Posterior vena cava (tissue), 2 donors: ENCODE measurements at places on chromosomes 4 and X.

DNA sequence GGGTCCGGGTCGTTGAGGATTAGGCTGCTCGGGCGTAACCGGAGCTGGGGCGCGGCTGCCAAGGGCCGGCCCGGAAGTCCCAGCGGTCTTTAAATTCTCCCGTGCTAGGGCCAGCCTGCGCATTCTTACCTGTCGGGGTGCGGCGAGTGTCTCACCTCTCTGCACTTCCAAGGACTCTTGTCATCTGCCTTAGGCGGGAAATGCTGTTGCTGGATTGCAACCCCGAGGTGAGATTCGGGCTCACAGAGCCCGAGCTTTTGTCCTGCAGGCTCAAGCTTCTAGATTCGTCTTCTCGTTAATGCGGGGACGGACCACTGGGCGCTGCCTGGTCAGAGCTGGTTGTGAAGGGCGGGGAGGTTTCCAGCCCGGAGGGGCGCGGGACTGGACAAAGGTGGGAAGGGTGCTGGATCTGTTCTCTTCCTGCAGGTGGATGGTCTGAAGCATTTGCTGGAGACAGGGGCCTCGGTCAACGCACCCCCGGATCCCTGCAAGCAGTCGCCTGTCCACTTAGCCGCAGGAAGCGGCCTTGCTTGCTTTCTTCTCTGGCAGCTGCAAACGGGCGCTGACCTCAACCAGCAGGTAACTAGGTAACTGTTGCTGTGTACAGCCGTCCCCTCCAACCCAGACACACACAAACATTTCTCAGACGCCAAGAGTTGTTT, at the start of gene ANKRD37:
Gene ANKRD37, plus strand, starts transcription at position 118 of the 662 bp plus-strand sequence. Its CDS starts 83 bp downstream, at position 201.
- no peak for DNase-seq

GRCh38 chrX:148867596-148867995, 367.2 kb downstream of the AFF2 start:
- no peak for DNase-seq

GRCh38 chr4:109278594-109279031, 23.8 kb downstream of the COL25A1 start:
- DNase-seq: no peak

- DNase-seq: no peak
These were observed 37.9 kb downstream of the FAT1 start for GRCh38 chr4:186685767-186686183.

DNA sequence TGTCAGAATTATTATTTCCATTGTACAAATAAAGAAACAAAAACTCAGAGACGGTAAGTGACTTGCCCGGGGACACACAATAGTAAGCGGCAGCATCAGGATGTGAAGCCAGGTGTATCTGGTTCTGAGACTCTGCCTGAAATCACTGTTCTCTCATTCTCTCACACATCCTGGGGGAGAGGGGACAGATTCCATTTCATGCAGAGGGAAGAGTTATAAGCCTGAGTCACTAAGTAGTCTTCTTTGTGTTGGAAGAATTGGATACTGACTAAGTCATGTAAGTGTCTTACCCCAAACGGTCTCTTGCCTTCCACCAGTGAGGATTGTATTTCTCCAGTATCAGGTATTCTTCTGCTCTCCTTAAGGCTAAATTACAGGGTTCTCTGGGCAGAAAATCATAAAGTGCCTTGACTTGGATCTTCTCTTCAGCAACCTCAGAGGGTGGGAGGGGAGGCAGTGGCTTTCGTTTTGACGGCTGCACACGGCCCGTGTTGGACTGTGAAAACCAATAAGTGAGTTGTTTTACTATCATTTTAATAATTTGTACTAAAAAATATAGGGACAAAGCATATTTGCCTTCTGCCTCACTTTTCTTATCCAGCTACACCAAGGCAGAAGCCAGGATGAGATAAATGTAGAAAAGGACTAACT, 21.9 kb downstream of the TXK start:
- no peak for DNase-seq

DNA sequence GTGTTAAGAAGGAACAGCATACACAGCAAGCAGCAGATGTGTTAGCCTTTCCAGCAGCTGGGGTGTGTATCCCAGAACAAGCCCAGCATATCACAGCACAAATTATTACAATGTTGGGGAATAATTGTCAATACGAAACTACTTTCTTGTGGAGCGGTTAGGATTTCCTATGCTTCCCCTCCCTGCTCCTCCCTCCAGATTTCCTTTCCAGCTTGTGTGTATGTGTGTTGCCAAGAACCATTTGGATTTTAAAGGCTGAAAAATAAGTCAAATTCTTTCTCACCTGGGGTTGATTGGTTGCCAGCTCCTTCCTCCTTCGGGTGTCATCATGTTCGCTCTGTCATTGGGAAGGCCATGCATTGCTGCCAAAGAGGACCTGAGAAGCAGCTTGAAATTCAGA, 178.2 kb upstream of the FRMPD4 start:
- no peak for DNase-seq

- peak; percentile 81 for DNase-seq
These were observed 2.8 kb upstream of the CHIC2 start for GRCh38 chr4:54067166-54067565.

DNA sequence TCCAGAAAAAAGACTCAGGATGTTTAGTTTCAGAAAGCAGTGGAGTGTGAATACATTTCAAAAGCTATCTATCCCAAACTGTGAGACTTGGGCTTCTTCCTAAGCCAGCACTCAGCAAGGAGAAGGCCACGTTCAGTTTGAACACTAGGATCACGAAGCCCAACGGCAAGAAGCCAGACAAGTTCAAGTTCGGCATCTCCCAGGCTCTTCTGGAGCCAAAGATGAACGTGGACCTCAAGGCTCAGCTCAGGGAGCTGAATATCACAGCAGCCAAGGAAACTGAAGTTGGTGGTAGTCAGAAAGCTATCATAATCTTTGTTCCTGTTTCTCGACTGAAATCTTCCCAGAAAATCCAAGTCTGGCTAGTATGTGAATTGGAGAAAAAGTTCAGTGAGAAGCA, 7.6 kb downstream of the PLAC1 start:
- no peak for DNase-seq

DNA sequence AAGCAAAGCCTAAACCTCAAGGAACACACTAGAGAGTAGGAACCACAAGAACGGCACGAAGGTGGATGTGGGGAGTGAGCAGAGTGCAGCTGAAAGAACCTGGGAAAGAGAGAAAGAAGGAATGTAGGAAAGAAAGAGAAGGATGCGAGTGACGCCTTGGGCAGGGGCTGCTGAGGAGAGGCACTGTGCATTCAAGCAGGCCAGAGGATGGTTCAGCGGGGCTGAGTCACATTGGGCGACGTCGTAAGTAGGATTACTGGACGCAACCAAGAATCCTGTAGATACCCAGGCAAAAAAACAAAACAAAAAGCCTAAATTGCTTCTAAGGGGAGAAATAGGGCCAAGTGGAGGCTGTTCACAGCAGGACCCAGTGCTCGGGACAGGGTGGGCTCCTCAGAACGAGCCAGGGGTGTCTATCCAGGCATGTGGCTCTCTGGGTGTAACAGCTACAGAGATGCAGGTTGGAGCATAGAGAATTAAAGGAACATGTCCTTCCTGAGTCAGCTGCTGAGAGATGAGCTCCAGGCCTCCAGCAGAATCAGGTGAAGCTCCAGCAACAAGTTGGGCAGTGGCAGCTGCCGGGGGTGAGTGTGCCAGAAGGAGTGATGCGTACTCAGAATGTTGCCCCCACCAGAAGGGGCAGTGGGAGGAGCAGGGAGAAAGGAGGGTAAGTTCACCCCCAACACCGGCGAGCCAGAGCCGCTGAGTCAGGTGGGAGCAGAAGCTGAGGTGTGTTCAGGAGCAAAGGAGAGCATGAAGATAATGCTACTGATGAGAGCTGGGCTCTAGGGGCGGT, 38.6 kb downstream of the NELFA start:
- DNase-seq: peak; percentile 36

- DNase-seq: no peak
These were observed 31.9 kb downstream of the CDKL2 start for GRCh38 chr4:75598390-75598789.

GRCh38 chr4:150479657-150480056, 102.3 kb upstream of the MAB21L2 start:
- no peak for DNase-seq

GRCh38 chr4:88449290-88449689, 7.6 kb upstream of the HERC5 start:
- DNase-seq: no peak

GRCh38 chr4:142846729-142847596, 862 bp upstream of the INPP4B start:
- no peak for DNase-seq

- no peak for DNase-seq
These were observed 92.0 kb downstream of the NFKB1 start for GRCh38 chr4:102593147-102593546.

- DNase-seq: no peak
These were observed 131.8 kb upstream of the LIMCH1 start for GRCh38 chr4:41406113-41406516.

DNA sequence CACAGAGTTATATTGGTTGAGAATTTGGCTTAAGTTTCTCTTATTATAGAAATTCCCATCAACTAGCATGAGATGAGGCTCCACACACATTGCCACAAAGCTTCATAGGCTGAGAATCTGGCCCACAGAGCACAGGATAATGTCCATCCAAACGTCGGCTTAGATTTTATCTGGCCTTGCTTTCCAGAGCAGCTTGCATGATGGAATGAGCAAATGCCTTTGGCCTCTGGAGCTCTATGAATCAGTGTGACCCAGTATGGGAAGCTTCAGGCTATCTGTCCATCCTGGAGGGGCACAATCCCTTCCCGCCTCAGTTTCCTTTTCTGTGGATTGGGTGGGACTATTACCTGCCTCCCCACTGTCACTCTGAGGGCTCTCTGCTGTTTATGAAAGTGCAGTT, 131.5 kb upstream of the NDP start:
- DNase-seq: no peak

DNA sequence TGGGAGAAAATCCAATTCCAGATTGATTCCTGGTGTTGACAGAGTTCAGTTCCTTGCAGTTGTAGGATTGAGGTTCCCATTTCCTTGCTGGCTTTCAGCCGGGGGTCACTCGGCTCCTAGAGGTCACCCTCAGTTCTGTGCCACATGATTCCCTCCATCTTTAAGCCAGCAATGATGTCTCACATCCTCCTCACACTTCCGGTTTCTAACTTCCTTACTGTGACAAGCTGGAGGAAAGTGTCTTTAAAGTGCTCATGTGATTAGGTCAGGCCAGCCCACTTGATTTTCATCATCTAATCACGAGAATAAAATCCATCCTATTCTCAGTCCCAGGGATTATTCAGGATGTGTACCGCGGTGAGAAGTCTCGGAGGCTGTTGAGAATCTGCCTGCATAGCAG, 19.4 kb upstream of the SMIM31 start:
- no peak for DNase-seq

DNA sequence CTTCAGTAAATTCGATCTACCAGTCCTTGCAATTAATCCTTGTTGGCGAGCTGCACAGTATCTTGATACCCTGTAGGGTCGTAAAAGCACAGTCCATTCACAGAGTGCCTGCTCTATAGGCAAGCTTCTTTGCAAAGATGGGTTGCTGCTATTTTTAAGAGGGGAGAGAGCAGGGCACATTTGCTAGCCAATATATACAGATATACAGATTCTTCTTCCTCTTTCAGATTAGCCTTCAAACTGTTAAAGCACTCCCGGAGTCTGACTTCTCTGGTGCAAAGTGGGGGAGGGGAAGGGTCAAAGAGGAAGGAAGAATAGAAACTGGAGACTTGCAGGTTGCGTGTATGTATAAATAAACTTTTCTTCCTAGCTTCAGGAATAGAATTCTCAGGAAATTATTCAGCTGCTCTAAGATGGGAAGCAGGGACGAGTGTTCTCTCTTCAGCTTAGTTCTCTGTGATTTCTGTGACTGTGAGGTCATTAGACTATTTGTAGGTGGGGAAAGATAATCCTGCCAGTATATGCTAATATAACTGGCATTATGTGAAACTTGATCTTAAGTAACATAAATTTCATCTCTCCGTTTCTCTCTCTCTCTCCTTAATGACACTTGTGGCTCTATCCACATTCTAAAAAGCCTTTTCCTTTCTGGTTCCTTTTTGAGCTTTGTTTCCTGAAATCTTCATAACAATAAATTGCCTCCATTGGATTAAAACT, at the start of gene CYSLTR1:
Gene CYSLTR1, minus strand, starts transcription at position 242 of the 717 bp plus-strand sequence. CDS start 53,865 bp downstream, outside the sequence.
- no peak for DNase-seq

DNA sequence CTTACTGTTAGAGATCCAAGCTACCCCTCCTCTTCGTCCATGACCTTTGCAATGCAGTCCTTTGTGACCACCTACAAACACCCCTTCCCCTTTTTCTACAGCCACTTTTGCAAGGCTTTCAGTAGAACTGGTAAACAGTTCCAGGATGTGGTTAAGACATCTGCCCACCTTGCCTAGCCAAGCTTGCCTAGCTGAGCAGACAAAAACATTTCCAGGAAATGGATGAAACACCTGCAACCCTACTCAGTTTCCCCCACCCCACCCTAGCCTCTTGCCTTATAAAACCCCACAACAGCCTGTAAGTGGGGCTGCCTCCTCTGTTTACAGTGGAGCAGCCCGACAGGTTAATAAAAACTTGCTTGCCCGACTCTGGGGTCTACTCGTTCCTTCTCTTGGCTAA, 133.8 kb downstream of the ZC4H2 start:
- DNase-seq: no peak

DNA sequence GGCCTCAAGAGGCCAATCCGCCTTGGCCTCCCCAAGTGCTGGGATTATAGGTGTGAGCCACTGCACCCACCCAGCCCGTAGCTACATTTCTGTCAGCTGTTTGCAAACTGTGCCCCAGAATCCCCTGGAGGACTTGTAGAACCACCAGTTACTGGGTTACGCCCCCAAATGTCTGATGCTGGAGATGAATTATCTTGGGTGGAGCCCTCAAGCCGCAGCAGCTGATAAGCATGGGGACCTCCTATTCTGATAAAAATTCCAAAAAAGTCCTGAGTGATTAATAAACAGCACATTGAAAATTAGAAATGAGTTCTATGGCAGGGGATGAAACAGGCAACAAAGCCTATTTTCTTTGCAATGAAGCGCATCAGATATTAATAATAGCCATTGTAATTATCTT, 105.0 kb downstream of the PTTG2 start:
- no peak for DNase-seq

DNA sequence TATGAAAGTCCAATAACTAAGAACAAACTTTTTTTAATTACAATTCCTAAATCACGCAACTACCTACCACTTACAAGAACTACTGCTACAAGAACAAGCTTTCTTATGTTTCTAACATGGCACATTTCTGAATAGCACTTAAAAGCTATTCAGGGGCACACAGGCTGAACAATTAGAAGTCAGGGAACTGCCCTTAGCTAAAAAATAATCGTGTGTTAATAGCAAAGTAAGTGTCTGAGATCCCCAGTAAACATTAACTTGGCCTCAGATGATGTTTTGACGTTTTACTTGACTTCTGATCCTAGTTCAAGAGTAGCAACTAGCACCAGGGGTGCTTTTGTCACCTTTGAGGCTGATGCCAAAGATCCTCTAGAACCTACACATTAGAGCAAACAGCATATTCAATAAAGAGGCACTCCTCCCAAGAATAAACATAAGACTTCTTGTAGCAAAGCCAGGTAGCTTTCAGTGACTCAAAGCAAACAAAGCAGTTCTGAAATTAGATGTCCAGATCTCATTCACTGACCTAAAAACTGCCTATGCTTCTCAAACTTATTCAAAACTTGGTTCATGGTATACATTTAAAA, 16.2 kb downstream of the SPOCK3 start:
- no peak for DNase-seq

GRCh38 chr4:79723507-79723906, 315.5 kb upstream of the GK2 start:
- no peak for DNase-seq

GRCh38 chrX:3177851-3178250, 136.6 kb downstream of the ARSF start:
- DNase-seq: no peak

- DNase-seq: peak; percentile 67
These were observed 499.3 kb downstream of the EPHA5 start for GRCh38 chr4:65170768-65171514.
